Type B pancreatic cell (in vitro differentiated cells): ENCODE measurements at places on chromosomes 4 and X.

GRCh38 chr4:152961773-152962115 lies 25.6 kb downstream of the FHDC1 start:
- DNase-seq, result no peak

GRCh38 chr4:16706251-16706650 lies 192.2 kb downstream of the LDB2 start:
- no peak for DNase-seq

- DNase-seq, result no peak
These were observed 59.2 kb downstream of the NBDY start for GRCh38 chrX:56788229-56788628.

- DNase-seq, result no peak
These were observed 935.5 kb downstream of the ADGRL3 start for GRCh38 chr4:62135565-62136156.

GRCh38 chrX:104430742-104431119 lies 135.3 kb upstream of the IL1RAPL2 start:
- no peak for DNase-seq

- DNase-seq, result no peak
These were observed 118.2 kb downstream of the PHEX start for GRCh38 chrX:22150371-22150770.

- no peak for DNase-seq
These were observed 13.4 kb downstream of the EDNRA start for GRCh38 chr4:147494301-147494700.

DNA sequence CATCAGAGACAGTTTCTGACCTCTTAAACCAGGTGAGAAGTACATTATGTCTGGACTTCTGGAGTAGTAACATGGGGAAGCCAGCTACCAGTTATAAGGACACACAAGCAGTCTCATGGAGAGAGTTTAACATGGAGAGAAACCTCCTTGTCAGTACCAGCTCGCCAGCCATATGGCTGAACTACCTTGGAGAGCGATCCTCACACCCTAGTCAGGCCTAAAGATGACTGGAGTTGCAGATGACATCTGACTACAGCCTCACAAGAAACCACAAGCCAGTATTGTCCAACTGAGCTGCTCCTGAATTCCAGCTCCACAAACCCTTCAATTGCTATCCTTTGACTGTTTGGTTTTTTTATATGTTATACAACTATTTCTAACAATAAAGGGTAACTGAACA lies 49.8 kb downstream of the PDHA2 start:
- DNase-seq, result no peak

DNA sequence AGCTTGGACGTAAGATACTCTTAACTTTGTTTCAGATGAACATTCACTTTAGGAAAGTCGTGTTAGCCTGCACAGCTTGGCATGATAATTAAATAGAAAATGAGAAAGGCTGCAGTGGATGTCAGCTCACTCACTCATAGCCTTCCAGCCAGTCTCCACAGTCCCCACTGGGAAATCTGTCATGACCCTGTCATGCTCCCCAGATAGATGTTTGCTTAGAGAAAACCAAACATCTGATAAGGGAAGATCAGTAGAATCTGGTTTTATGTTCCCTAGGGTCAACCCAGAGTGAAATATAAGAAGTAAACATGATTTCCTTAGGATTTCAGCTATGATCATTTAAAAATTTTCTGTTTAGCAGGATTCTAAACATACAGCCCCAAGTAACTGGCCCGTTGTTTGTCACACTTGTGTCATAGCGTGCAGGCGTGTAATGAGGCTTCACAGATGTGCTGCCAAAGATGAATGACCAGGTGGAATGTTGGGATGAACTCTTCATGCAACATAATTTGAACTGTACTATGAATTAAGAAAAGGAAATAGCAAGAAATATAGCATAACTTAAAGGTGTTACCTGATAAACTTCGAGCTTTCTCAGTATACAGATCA lies 180.1 kb downstream of the BANK1 start:
- no peak for DNase-seq

GRCh38 chr4:143616771-143617170 lies 83.7 kb downstream of the FREM3 start:
- DNase-seq, result no peak

GRCh38 chr4:124018383-124019317 lies 622.1 kb downstream of the SPRY1 start:
- no peak for DNase-seq

GRCh38 chr4:60042941-60043340 lies 1157.2 kb upstream of the ADGRL3 start:
- DNase-seq, result no peak

- DNase-seq, result no peak
These were observed 59.3 kb upstream of the CLDN34 start for GRCh38 chrX:9907645-9908387.

GRCh38 chr4:102477657-102478056 lies 23.5 kb upstream of the NFKB1 start:
- no peak for DNase-seq

- no peak for DNase-seq
These were observed 44.2 kb upstream of the RASSF6 start for GRCh38 chr4:73664470-73664869.

GRCh38 chr4:7744142-7744804 lies 195.4 kb downstream of the AFAP1 start:
- DNase-seq, result no peak

DNA sequence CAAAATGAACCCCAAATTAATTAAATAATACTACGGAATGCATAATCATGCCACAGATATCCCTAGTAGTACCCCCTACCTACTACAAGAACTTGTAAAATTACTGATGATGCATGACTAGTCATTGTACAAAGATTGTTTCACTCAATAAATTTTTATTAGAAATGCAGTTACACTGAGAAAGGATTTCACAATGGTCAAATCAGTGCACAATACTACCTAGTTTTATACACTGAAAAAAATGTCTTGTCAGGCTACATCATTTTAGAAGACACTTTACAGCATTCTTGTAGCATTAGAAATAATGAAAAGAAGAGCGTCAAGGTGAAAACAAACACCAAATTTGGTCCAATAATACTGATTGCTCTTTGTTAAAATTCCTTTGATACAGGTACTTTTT lies 178.8 kb downstream of the GPM6A start:
- DNase-seq, result no peak

- DNase-seq, result no peak
These were observed 22.4 kb downstream of the AFF1 start for GRCh38 chr4:86957215-86957614.

DNA sequence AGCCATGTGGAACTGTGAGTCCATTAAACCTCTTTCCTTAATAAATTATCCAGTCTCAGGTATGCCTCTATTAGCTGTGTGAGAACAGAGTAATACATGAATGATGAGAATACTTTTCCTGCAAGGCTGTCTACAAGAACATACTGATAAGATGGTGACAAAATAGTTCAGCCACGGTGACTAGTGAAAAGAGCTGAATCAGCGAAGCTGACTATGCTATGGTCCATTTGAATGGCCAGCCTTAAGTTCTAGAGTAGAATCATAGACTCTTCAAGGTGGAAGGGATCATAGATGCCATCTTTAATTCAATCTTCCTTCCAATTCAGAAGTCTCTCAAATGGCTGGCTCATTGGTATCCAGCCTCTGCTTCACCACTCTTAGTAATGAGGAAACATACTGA lies 163.3 kb downstream of the SPANXN1 start:
- no peak for DNase-seq

- DNase-seq, result no peak
These were observed 179.3 kb upstream of the STS start for GRCh38 chrX:6968231-6968630.

DNA sequence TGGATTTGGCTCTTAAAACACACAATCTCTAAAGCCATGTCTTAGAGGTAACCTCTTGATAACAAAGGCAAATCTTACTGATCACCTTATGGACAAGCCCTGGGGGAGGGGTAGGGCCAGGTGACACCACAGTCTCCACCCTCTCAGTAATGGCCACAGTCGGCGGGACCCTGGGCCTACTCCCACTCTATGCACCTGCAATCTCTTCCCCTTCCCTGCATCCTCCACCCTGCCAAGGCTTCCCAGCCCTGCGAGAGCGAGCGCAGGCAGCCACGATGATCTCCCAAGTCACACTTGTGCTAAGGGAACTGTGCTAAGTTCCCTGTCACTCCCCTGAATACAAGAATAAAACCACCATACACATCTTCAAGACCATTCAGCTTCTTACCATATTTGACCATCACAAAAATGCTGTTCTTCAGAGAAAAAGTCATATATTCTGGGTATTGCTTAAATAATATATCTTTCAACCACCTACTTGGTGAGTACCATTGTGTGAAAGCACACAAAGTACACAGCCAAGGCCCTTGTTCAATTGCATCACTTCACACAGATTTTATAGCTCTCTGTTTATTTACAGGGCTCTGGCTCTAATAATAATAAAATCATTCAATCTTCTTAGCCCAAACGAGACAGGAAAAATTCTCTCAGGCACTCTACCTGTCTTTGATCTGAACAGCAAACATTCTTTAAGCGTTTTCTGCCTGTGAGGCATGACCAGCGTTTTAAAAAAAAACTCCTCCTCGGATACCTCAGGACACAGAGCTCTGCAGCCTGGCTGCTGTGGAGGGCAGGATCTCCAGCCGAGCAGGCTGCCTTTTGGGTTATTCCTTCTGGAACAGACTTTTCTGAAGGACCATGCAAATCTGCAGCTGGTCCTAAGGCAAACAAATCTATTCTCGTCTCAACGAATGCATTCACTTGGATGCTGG lies 115.7 kb upstream of the MAP3K15 start:
- DNase-seq, result no peak

GRCh38 chrX:43559644-43560043 lies 96.5 kb upstream of the MAOA start:
- no peak for DNase-seq

GRCh38 chrX:152988536-152989291 lies 5.2 kb downstream of the PNMA5 start:
- DNase-seq, result no peak

GRCh38 chrX:154310616-154311536 lies 15.3 kb downstream of the TKTL1 start:
- DNase-seq, result no peak

DNA sequence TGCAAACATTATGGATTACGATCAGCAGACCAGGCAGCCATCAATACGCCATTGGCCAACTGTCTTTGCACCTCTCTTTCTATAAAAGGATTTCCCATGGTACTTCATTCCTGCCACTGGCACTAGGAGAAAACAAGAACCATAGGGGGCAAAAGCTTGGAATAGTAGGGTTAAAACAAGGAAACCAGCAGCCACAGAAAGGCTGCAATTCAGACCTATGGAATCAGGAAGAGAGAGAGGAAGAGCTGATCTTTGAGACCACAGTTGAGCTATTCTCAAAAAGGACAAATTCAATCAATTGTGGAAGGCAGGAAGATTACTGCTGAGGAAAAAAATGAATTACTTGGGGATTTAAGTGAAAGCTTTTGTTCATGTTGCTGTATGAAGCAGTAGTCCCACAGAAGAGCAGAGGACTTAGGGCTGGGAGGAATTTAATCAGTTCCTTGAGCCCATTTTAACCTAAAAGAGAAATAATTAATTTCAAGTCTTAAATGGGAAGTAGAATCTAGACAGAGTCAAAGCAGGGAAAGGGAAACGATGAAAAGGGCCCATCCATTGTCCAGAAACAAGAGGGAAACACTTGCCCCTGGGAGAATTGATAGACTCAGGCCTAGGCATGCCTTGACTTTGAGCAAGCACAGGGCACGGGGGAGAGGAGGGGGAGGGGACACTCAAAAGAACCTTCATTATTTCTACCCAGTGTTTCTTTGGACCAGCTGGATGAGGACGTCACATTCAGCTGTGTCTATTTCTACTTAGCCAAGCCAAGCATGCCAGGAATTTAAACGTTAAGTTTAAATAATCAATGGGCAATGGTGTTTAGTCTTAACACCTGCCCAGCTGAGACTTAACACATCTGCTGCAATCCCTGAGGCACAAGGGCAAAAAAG lies 50.7 kb downstream of the SCD5 start:
- DNase-seq, result no peak

- no peak for DNase-seq
These were observed 7.5 kb upstream of the KLHL15 start for GRCh38 chrX:24034485-24034884.

- no peak for DNase-seq
These were observed 2.3 kb downstream of the NOCT start for GRCh38 chr4:139017861-139018260.

DNA sequence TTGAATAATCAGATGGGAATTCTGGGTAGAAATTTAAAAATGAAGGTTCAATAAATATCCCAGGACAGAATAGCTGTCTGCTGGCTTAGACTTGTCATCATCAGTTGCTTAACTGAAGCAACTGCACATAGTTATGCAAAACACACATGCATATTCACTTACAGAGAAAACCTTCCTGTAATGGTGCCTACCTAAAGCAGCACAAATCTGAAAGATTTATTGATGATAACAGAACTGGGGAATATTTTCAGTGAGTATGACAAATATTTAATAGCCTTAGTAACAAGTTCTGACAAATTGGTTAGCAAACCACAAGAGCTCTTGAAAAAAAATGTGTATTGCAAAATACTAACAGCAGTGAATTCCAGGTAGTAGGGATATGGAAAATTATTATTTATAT lies 606.8 kb upstream of the BOD1L1 start:
- DNase-seq, result no peak

DNA sequence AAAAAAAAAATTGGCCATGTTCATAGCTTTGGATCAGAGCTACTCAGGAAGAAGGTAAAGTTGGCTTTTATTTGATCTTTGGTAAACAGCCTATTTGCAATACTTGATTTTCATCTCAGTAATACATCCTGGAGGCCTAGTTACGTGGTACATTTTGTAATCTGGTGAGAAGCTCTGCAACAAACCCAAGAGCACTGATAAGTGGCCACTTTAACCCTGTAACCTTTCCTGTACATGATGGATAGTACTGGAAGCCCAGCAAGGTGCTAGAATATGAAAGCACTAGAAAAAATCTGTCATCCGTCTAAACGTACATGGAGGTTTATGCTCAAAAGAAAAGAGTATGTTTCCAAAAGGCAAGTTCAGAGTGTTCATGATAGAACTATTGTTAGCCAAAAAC lies 88.3 kb upstream of the BMP2K start:
- no peak for DNase-seq

- DNase-seq, result no peak
These were observed 160.2 kb upstream of the CPEB2 start for GRCh38 chr4:14841801-14842768.

DNA sequence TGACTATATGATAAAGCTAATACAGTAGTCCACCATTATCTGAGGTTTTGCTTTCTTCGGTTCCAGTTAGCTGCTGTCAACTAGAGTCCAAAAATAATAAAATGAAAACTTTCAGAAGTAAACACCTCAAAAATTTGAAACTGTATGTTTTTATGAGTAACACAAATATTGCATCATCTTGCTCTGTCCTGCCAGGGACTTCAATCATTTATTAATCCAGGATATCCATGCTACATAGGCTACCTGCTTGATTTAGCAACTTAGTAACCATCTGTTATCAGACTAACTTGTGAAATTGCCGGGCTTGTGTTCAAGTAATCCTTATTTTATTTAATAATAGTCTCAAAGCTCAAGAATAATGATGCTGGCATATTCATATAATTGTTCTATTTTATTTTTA lies 1537.8 kb upstream of the PABPC4L start:
- DNase-seq, result no peak

- DNase-seq, result no peak
These were observed 481.5 kb downstream of the PACRGL start for GRCh38 chr4:21181716-21182115.
